ENCODE measurements at places on chromosomes 5 and 9.

DNA sequence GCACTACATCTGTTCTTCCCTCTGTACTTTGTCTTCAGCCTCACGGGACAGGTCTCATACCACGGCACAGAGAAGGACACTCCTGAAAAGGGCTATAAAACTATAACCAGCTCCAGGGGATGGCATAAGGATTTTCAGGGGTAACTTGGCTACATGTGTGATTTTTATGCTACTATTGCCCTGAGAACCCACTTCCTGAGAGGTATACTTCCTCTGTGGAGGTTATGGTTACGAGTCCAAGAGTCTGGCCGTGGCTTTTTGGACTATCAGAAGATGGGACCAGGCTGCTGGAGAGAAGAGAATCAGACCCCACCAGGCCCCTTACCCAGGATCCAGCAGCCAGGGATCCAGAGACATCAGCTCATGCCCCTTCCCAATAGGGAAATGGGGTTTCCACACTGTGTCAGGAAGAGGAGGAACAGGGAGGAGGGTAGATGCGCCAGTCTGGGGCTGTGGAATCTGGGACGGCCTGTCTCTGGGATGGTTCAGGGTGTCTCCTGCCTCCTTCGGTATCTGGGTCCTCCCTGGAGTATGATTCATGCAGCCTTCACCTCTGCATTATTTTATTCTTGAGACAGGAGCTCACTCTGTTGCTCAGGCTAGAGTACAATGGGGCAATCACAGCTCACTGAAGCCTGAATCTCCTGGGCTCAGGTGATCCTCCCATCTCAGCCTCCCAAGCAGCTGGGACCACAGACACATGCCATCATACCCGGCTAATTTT is 29.7 kb downstream of the WHRN start:
- DNase-seq: no peak
- no peaks in the 10 kb centered on the region for H3K27me3 ChIP-seq
- H3K36me3 ChIP-seq: no peaks in the 10 kb centered on the region
- no peak overlapping the region for H3K4me3 ChIP-seq
- no peak overlapping the region for H3K27ac ChIP-seq

DNA sequence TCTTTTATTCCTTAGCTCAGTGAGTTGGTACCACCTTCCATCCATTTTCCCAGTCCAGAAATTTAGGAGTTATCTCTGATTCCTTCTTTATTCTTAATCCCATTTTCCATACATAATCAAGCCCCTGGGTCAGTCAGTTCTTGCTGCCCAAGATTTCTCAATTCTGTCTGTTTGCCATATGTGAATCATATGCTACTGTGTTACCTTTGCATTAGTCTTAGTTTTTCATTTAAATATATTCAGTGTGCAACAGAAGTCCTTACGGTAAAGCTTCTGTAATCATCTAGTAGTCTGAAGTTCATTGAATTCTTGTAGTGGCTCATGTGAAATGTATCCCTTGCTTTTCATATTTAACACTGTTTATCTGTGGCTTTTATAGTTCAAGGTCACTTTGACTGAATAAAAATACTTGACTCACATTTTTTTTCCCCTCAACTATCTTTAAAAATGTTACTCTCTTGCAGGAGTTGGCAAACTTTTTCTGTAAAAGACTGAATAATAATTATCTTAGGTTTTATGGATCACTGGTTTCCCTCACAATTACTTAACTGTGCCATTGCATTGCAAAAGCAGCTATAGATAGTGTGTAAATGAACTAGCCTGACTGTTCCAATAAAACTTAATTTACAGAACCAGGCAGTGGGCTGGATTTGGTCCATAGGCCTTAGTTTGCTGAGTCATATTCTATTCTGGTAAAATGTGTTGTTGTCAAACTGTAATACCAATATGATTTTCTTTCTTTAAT is 6.9 kb downstream of the KIAA1958 start:
- no peak for DNase-seq
- no peaks in the 10 kb centered on the region for H3K27me3 ChIP-seq
- H3K4me1 ChIP-seq: no peaks in the 10 kb centered on the region
- H3K27ac ChIP-seq: no peak overlapping the region
- H3K4me3 ChIP-seq: no peak overlapping the region
- peaks cover 13% of the 10 kb centered on the region for H3K36me3 ChIP-seq

GRCh38 chr5:59088546-59088945 is 505.7 kb downstream of the RAB3C start:
- H3K27me3 ChIP-seq: no peaks in the 10 kb centered on the region
- no peak for DNase-seq
- no peak overlapping the region for H3K27ac ChIP-seq
- no peaks in the 10 kb centered on the region for H3K4me1 ChIP-seq
- H3K4me3 ChIP-seq: no peak overlapping the region

GRCh38 chr5:30736669-30737068 is 456.8 kb upstream of the CDH6 start:
- no peaks in the 10 kb centered on the region for H3K36me3 ChIP-seq
- DNase-seq: no peak
- H3K27ac ChIP-seq: no peak overlapping the region
- H3K27me3 ChIP-seq: no peaks in the 10 kb centered on the region
- no peak overlapping the region for H3K4me3 ChIP-seq

DNA sequence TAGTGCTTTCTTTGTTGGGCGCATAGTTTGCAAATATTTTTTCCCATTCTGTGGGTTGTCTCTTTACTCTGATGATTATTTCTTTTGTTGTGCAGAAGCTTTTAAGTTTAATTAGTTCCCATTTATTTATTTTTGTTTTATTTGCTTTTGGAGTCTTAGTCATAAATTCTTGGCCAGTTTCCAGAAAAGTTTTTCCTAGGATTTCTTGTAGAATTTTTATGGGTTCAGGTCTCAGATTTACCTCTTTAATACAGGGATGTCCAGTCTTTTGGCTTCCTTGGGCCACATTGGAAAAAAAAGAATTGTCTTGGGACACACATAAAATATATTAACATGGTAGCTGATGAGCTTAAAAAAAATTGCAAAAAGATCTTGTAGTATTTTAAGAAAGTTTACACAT is 122.0 kb downstream of the WDR70 start:
- no peaks in the 10 kb centered on the region for H3K4me1 ChIP-seq
- H3K27me3 ChIP-seq: no peaks in the 10 kb centered on the region
- DNase-seq: no peak
- H3K27ac ChIP-seq: no peak overlapping the region
- no peak overlapping the region for H3K4me3 ChIP-seq
- 0 out of 2 replicates have a peak, but pooled peaks cover 3% of the 10 kb centered on the region for H3K36me3 ChIP-seq

GRCh38 chr9:123422635-123423310 is 66.8 kb downstream of the CRB2 start:
- H3K4me1 ChIP-seq: no peaks in the 10 kb centered on the region
- no peak overlapping the region for H3K27ac ChIP-seq
- no peak overlapping the region for H3K4me3 ChIP-seq
- H3K36me3 ChIP-seq: no peaks in the 10 kb centered on the region

Data from RWPE2 (cell line).